ENCODE measurements at places on chromosomes 6 and 20.

GRCh38 chr20:46006964-46007363 lies 1.7 kb upstream of the MMP9 start:
- DNase-seq, result no peak

DNA sequence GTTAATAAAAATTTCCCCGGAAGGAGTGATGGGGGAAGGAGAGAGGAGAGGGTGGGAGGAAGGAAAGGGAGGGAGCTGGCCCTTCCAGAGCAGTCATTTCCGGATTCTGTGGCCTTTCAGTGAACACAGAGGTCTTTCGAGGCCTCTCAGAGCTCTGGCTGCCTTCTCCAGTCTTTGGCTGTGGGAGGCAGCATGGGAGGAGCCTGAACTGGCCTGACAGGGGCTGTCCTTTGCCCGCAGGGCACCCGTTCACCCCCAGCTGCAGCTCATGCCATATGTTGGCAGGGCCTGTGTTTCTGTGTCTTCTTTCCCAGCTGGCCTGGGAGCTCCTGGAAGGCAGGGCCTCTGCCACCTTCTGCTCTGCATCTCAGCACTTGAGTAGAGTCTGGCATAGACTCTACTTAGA lies 95.5 kb downstream of the PPP1R14C start:
- DNase-seq, result peak; percentile 11

- DNase-seq, result no peak
These were observed 53.0 kb upstream of the NOP56 start for GRCh38 chr20:2599288-2600006.

- peak; percentile 10 for DNase-seq
These were observed 81.5 kb downstream of the HAO1 start for GRCh38 chr20:7858734-7859250.

DNA sequence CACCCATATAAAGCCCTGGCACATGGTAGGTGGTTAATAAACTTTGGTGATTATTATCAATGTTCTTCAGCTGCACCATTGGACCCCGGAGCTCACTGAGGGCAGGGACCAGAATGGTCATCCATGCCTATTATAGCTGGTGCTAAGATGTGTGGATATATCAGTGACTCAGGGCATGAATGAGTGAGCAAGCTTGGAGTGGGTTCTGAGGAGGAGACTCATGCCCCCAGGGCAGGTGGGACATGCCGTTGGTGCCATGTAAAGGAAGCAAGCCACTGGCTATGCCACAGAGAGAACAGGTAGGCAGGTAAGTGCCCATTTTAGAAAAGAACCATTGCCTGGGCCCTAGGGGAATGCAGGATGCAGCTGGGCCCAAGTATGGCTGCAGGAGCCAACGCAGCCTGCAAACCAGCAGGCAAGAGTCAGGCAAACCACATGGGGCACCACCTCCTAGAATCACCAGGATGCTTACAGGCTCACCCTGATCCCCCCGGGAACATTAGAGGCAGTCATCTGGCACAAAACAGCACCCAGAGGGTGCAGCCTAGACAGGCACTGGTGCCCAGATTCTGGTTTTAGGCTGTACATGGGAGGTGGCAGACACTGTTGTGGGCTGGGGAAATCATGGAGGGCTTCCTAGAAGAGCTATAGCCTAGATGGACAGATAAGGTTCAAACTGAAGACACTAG lies 23.5 kb downstream of the PLAGL2 start:
- DNase-seq, result no peak

GRCh38 chr6:89589297-89590025 lies 49.1 kb downstream of the LYRM2 start:
- no peak for DNase-seq

Data from inflammatory macrophage treated with lipopolysaccharide for 4 hours (primary cell).